NCI-H510A (cell line): ENCODE measurements at places on chromosomes 11 and 22.
A peak's percentile ranks its signal among the peaks of the same experiment; 100 is the strongest.

DNA sequence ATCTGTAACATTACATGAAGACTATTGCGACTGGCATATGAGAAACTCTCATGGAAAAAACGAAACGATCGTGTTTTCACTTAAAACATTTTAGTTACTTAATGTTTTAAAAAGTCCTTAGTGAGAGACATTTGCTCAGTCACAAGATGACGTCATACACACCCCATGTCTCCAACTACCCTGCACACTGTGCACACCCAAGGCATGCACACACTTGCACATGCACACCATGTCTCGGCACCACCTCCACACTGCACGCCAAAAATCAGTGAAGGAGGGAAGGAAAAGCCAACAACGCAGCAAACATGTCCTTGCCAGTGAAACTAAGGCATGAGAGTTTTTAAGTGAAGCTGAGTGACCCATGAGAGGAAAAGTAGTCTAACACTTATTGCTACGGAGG is 18.0 kb downstream of the NCAPD3 start:
- DNase-seq = no peak

GRCh38 chr22:19849835-19850762 is 4.6 kb downstream of the GNB1L start:
- no peak for DNase-seq

GRCh38 chr11:2793701-2794045 is 91.9 kb downstream of the CDKN1C start:
- DNase-seq = no peak

- no peak for DNase-seq
Observed at GRCh38 chr22:44876921-44877320, 124.5 kb downstream of the ARHGAP8 start.

DNA sequence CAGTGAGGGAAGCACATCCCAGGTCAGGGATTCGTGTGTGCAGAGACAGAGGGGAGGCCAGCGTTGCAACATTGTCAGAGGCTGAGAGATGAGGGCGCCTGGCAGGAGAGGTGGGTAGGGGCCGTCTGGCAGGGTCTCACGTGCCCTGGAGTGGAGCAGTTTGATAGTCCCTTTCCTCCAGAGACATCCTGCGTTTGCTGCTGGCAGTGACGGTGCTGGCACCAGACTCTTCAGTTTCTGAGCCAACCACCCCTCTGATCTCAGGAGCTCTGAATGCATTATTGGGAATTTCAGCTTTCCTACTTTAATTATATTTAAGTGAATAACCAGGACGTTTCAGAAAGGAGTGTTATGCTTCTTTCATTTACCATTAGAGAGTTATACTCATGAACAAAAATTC is 136.5 kb downstream of the WNT7B start:
- no peak for DNase-seq

DNA sequence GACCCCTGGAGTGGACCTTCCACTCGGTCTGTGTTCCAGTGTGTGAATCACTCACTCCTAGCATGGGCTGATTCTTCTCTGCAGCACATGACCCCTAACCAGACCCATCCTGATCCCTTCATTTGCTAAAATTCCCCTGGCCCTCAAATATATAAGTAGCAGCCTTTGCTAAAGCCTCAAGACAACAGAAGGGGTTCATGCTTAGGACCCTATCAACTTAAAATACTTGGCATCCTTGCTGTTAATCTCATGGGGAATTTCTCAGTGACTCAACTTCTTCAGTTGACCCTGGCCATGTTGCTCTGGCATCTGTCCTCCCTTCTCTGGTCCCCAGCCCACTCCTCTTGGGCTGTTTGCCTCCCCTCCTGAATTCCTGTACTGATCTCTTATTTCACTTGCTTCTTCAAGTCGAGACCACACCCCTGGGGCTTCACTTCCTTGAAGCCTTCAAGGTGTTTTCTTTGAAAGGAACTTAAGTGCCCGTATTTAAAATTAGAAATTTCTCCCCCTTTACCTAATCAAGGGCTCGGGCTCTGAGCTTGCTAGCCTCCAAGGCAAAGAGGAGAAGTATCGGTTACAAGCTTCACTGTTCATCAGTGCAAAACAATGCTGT is 23.6 kb downstream of the NNMT start:
- no peak for DNase-seq

- DNase-seq = no peak
Observed at GRCh38 chr11:15690320-15690719, 575.6 kb downstream of the INSC start.

- DNase-seq = peak; percentile 85
Observed at GRCh38 chr22:43446916-43447315, 35.1 kb downstream of the MPPED1 start.

GRCh38 chr11:75151346-75152047 is 590 bp downstream of the SLCO2B1 start:
- DNase-seq = no peak

- DNase-seq = no peak
Observed at GRCh38 chr11:73872749-73873357, 3.8 kb downstream of the COA4 start.

DNA sequence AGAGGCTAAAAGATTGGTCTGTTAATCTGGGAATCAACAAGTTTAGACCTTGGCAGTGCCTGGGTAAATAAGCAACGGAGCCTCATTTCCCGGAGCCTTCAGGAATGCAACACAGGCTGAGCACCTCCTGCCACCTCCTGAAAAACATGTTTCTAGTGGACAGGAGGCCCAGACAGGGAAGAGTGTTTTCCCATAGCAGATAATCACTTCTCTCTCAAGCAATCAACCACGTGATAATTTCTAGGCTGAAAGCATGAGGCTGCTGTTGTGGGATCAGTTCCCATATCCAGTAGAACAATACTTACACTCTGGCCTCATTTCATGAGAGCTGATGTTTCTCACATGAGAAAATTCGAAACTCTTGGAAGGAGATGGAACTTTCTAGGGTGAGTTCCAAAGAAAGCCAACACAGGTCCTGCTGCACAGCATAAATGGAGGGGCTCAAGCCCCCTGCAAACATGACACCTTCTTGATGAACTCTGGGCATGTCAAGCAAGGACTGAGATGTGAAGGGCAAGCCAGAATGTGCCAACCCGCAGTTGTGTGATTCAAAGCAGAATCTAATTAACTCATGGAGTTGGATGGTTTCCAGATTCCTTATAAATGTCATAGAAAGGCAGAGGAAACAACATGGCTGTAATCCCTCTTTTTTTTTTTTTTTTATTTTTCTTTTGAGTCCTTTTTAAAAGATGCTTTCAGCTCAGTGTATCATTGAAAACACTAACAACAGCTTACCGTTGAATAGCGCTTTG is 228.5 kb upstream of the SESN3 start:
- no peak for DNase-seq

GRCh38 chr11:63978551-63979239 is 4.3 kb downstream of the COX8A start:
- DNase-seq = no peak

DNA sequence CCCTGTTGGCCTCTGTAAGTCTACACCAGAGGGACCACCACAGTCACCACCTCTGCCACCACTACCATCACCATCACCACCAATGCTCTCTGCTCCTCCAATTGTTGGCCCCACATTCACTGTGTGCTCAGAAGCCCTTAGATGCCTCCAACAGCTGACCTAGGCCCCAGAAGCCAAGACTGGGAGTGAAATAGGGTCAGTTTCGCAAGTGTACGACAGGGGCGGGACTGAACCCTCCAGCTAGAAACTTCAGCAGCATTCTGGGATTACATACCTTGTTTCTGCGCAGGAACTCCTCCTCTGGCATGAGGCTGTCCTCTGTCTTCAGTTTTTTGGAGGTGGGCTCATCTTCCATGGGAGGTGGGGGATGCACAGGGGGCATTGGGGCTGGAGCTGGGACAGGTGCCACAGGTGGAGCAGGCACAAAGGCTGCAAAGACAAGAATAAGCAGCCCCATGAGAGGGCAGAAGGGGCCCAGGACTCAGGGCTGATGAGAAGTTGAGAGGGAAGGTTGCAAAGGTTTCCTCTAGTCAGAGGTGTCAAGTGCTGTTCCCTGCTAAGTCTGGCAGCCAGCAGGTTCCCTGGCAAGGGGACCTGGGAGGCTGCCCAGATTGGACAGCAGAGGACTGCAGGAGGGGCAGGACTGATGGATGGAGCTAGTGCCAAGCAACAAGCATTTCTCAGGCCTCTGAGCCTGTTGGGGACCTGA is 10.2 kb upstream of the TBC1D10A start:
- no peak for DNase-seq

DNA sequence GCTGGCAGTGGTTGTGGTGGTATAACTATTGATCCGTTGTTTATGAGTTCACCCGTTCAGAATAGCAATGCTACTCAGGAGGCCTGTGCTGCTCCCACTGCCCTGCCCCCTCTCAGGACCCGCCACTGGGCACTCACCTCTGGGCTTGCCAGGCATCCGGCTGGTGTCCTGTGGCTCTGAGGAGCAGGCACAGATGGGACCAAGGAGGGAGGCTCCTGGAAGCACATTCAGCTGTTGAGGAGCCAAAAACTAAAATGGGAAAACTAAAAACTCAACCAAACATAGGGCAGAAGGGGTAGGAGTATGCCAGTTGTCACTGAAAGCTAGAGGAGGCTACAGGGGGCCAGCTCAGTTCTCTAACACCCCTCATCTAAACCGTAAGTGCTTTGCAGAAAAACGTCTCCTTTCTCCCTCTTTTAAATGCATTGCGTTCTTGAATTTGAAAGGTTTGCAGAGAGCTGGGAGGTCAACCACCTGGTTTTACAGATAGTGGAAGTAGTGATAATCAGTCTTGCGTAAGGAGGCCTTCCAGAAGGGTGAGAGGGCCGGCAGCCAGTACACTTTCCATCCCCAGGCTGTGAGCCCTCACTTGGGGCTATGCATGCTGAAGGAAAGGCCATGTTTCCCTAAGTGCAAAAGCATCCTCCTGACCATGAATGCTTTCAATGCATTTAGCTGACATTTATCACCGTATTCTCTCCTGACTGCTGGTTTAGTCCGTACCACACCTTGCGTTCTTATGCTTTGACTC is 547.4 kb downstream of the NTM start:
- no peak for DNase-seq

- no peak for DNase-seq
Observed at GRCh38 chr22:45497351-45498145, 5.1 kb upstream of the FBLN1 start.

- no peak for DNase-seq
Observed at GRCh38 chr11:104905271-104905670, 7.0 kb upstream of the CASP12 start.

DNA sequence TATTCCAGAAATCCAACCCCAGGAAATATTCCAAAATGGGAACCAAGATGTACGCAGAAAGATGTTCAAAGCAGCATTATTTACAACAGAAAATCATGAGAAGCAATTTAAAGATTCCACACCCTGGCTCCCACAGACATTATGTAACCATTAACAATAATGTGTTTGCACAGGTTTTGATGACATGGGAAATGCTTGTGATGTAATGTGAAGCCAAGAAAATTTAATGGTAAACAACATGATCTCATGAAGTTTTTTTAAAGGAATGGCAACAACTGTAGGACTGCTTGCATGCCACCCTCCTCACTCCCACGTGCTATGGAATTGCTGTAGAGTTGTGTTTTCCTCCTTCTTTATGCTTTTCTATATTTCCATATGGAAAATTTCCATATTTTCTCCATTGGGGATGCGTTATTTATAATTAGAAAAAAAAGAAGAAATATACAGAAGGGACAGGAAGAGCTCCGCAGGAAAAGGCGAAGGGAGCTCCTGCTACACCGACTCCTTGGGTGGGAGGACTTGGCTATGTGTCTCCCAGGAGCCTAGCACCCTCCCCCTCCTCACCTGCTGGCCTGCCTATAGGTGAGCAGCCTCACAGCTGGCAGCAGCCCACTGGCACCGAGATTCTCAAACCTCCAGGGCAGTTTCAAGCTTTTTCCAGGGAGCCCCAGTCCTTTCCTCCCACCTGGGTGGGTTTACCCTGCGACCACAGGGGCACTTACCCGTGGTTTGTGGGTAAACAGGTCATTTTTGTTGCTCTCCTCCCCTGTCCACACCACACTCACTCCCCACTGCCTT is 20.9 kb downstream of the LRFN4 start:
- DNase-seq = no peak

GRCh38 chr11:124310721-124311120 is 3.0 kb downstream of the OR8D1 start:
- DNase-seq = no peak

DNA sequence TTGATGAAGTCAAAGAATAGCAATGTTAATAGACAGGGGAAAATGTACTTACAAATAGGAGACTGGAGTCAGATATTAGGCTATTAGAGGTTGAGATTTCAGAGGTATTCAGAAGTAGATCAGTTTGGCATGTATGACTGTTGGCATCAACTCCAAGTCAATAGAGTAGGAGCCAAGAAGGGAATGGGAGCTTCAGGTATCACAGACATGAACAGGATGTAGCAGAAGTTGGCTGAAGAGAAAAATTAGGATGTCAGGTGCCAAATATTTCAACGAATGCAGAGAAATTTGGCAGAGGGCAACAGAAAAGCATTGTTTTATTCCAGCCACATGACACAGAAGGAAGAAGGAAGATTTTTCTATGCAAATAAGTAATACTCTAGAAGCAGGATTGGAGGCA is 69.7 kb downstream of the GLYATL1 start:
- DNase-seq = no peak

DNA sequence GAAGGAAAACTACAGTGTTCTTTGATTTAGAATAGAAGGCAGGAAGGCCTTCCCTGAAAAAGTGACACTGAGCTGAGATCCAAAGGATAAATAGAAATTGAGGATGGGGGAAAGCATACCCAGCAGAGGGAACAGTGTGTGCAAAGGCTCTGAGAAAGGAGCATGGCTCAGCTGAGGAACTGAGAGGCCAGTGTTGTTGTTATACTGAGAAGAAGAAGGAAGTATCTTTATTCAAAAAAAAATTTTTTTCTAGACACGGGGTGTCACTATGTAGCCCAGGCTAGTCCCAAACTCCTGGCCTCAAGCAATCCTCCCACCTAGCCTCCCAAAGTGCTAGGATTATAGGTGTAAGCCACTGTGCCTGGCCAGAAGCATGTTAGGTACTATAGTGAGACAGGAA is 3.5 kb upstream of the PIK3C2A start:
- DNase-seq = no peak

GRCh38 chr11:95693298-95693697 is 96.3 kb downstream of the FAM76B start:
- no peak for DNase-seq

- DNase-seq = no peak
Observed at GRCh38 chr11:34869425-34869824, 46.8 kb downstream of the APIP start.
